ENCODE measurements at places on chromosomes 11 and 22.
A peak's percentile ranks its signal among the peaks of the same experiment; 100 is the strongest.

DNA sequence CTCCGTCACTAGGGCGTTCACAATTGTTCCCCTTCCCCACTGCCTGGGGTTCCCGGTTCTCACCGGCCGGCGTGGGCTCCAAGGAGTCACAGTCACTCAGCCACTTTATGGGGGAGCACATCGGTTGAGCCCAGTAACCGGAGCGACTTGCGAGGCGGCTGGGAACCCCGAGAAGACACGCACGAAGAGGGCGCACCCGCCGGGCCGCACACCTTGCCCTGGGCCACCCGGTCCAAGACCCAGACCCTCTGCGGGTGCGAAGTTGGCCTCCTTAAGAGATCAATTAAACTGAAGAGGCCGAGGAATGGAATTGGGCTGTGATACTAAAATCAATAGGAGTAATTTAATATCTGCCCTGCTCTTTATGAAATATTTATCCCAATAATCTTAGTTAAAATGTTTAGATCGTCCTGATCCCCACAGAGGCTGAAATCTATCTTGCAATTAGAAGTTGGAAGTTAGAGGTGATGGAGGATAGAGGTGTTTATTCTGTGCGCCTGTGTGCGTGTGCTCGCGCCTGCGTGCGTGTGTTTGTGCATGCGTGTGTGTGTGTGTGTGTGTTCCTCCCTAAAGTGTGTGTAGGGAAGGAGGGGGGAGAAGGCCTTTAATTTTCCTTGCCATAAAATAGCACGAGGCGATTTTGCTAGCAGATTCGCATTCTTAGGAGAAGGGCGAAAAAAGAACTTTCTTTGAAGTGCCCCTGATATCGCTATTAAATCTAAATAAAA is 954 bp upstream of the MN1 start:
- no peak for DNase-seq

DNA sequence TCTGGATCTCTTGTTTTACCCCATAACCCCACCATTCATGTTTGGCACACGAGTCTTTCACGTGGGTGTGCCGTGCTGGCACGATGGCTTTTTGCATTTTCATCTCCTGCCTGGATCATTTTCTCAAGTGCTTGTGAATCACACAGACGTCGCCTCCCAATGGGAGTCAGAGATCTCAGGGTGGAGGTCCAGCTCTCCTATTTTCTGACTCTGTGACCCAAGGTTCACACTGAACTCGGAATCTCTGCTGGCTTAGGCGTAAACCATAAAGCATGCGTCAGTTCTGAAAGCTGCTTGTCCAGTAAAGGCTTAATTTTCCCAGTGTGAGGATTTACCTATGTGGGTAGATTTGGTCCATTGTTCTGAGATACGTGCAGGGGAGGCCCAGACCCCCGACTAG is 16.0 kb upstream of the C22orf42 start:
- no peak for DNase-seq

DNA sequence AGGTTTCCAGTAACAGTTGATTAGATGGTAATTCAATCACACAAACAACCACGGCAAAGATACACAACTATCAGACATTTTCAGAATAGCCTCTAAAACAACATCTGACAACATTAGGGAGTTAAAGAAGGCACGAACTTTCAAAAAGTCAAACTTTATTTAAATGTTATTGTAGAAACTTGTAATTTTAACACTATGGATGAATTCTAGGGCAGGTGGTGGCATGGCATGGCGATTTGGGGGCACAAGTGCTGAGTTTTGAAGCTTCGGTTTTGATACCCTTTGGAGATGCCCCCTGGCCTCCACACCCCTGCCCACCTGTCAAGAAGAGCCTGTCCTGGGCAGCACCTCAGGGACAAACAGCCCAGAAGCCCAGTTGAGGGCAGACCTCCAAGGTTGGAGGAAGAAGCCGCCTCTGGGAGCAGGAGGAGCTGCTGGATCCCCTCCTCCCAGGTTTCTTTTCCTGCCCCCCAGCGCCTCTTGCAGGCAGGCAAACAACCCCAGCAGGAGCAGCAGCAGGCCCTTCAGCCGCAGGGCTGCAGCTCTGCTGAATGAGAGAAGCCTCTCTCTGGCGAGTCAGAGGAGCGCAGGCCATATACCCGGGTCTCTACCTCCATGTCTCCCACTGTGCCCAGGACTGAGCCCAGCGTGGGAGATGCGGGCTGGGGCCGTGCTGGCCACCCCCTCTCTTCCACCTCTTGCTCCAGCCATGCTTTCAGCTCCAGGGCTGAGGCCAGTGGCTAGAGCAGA is 102.1 kb upstream of the IGLL5 start:
- DNase-seq = no peak

DNA sequence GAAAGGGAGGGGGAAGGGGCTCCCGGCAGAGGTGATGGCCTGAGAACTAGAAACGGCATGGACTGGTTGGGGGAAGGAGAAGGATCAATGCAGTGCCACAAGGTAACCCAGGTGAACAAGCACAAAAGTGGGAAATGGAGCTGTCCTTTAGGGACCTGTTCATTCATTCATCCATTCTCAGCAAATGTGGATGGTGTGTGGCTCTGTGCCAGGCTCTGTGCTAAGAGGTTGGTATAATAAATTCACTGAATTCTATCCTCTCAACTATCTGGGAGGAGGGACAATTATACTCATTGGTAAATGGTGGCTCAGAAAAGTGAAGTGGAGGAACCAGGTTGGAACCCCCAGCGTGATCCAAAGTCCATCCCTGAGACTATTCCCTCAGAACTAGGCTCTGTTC is 18.6 kb upstream of the ARAP1 start:
- no peak for DNase-seq

GRCh38 chr11:596374-596773 is 19.4 kb downstream of the IRF7 start:
- no peak for DNase-seq

GRCh38 chr22:19719050-19719482 is 4.3 kb upstream of the GP1BB start:
- no peak for DNase-seq

GRCh38 chr11:76769645-76770586 is 13.2 kb upstream of the TSKU start:
- DNase-seq = peak; percentile 44

- no peak for DNase-seq
These were observed 120.4 kb upstream of the TTC12 start for GRCh38 chr11:113193946-113194345.

DNA sequence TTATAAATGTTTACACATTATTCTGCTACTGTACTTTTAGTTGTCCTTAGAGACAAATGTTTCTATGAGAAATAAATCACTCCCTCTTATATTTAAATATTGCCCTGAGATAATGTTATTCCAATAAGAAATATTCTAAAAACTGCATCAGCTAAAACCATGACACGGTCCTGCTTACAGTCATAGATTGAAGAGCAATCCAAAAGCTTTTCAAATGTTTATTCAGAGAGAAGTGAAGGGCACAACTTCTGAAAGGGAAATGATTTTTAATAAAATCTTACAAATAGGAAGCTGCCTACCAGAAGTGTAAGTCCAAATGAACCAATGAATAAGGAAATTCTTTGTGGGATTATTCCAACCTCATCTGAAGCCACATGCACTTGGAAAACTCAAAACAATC is 49.2 kb downstream of the STK33 start:
- no peak for DNase-seq

GRCh38 chr22:47100646-47101200 is 338.3 kb downstream of the TBC1D22A start:
- no peak for DNase-seq

- DNase-seq = no peak
These were observed 106.8 kb downstream of the CCDC83 start for GRCh38 chr11:85961930-85962363.

- peak; percentile 93 for DNase-seq
These were observed 734 bp downstream of the PPP1R14B start for GRCh38 chr11:64245797-64246620.

DNA sequence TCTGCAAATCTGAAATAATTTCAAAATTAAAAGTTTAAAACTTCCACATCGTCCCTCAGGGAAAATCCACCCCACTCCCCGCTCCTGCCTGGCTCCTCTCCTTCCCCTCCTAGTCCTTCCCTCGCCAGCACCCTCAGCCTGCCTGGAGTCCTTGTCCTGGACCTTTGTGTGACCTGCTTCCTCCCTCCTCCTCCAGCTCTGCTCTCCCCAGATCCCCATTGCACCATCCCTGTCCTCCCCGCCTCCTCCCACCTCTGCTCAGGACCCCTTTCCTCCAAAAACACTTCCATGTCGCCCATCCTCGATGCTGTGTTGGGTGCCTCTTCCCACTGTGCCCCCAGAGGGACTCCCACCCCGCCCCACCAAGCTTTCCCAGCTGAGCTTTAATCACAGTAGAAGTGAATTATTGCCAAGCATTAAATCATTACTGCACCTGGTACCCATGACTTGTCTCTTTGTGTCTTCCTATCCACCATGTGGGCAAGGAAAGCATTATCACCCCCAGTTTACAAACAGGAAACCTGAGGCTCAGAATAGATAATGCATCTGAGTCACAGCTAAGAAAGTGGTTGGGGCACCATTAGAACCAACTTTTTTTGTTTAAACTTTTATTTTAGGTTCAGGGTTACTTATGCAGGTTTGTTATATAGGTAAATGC is 2.4 kb upstream of the ZP1 start:
- no peak for DNase-seq

All from aorta (tissue), 5 donors.